CD4-positive, alpha-beta T cell treated with Interleukin-10 for 1 hour (primary cell): ENCODE measurements at places on chromosomes 1 and 21.

GRCh38 chr1:66929146-66929688, 4.4 kb downstream of the MIER1 start:
- DNase-seq, result peak; percentile 20

- DNase-seq, result no peak
Measured at GRCh38 chr1:110556471-110556807, 37.5 kb upstream of the KCNA10 start.

DNA sequence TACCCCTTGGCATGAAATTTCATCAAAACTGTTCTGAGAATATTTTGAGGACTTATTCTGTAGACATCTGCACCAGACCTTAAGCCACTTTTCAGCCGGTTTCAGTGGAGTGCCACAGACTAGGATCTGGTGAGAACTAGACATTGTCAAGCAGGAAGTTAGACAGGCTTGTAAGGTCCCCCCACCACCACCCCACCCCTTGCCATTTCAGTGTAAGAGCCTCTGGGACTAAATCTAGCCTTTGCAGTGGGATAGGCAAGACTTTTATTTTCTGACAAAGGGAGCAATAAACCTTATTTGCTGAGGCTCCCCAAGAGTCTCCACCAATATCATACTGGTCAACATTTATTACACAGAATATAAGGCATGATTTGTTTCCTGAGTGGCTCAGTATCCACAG, 77.9 kb upstream of the EXO1 start:
- DNase-seq, result no peak

DNA sequence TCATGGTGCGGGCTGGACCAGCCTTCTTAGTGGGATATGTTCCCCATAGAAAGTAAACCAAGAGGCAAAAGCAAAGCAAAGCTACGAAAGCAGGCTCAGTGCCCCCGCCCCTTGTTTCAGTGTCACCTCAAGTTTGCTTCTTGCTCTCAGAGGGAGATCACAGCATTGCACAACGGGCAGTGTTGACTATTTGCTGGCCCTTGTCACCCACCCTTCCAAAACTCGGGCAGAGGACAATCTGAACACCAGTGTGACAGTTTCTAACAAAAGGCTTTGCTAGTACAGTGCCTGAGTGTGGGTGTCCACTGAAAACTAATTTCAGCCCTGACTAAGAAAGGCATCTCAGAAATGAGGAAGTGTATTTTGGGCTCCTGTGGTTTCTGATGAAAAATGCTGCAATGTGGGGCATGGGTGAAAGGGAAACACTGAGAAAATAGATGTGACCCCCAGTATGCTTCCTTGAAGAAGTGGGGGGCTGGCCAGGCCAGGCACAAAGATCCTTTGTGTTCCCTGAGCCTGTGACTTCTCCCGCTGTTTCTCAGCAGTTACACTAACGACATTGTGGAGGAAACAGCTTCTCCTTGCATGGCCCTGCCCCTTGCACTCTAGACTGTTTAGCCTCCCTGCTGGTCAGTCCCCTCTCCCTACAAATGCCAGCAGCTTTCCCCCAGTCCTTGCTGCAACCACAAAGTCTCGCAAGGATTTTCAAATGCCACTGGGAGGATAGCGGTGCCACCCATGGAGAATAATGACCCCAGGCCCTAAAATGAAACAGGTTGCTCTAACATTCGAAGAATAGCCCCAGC, 33.3 kb upstream of the KCNE1 start:
- DNase-seq, result no peak

DNA sequence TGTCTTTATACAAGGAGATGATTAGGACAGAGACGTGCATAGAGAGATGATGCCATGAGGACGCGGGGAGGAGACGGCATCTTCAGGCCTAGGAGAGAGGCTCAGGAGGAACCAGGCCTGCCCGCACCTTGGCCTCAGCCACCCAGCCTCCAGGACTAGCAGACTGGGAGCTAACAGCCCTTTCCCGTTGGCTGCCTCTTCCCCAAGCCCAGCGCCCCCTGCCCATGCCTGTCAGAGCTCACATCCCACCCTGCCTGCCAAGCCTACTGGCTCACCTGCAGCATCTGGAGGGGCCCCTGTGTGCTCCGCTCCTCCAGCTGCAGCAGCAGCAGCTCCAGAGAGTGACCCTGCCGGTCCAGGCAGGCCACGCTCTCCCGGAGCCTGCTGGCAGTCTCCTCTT, 4.0 kb upstream of the TRIM11 start:
- no peak for DNase-seq

DNA sequence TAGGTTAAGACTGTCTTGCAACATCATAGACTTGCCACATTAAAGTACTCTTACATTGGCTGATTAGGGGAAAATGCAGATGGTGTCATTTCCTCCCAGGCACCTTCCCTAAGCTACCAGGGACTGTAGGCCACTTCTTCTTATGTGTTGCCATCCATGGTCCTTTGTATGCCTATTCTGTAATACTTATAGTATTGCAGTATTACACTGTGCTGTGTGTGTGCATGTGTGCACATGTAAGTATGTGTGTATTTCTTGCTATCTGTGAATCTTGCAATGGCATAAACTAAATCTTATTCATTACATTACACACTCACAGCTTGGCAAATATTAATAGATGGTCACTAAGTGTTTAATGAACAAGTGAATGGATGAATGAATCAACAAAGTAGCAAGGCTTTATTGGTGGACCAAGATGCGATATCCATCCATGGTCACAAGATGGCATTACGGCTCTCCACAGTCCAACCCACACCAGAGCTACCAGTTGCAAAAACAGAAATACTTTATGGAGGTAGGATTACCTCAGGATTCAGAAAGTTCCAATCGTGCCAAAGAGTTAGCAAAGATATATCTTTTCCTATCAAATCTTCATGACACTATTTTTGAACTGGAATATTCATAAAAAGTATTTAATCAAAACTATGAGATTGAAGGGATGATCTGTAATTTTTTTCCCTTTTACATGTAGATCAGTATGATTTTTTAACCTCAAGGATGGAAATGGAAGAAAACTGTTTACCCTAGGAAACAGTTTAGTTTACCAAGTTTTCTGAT, 160.2 kb downstream of the DENND1B start:
- peak; percentile 36 for DNase-seq

DNA sequence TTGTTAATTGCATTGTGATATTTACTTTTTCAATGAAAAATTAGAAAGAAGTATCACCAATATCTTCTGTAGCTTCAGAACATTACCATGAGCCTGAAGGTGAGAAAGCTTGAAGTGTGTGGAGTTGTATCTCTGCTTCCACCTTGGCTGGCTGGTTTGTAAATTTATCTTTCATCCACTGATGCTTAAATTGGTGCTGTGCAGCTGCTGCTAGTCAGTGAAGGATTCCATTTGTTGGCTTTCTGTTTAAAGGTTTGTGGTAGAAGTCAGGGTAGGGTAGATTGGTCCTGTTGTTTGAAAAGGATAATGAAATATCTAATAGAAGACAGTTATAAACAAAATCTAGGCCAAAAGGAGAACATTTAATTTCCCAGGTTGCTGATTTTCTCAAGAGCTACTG, 105.7 kb downstream of the C1orf21 start:
- no peak for DNase-seq
